Cardiac septum (tissue), 1 donor: ENCODE measurements at places on chromosomes 1 and 21.

DNA sequence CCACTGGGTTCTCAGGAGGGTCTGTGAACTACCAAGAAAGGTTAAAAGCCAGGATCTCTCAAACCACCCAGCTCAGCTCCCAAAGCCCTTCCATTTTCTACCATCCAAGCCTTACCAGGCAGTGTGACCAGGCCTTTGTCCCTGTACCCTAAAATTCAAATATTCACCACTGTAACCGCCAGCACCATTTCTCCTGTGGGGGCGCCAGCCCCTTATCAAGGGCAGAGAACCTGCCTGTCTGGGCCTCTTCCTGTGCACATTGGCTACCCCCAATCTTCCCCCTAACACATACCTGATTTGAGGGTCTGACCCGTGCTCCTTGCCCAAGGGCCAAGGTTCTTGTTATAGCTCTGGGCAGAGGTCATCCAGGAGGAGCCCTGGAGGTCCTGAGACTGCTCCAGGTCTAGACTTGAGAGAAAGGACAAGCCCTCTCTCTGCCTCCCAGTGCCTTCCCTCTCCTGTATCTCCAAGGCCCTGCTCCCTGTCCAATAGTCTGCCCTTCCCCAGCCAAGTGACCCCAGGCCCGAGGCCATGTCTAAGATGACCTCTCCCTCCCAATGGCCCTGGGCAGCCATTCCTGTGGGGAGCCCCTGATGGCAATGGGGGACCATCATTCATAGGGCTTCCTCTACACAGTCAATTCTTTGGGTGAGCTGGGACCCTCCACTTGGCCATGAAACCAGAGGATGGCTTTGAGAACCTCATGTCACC lies 78.5 kb downstream of the FHAD1 start:
- DNase-seq, result no peak

GRCh38 chr1:27153927-27154358 lies 982 bp downstream of the SLC9A1 start:
- no peak for DNase-seq

DNA sequence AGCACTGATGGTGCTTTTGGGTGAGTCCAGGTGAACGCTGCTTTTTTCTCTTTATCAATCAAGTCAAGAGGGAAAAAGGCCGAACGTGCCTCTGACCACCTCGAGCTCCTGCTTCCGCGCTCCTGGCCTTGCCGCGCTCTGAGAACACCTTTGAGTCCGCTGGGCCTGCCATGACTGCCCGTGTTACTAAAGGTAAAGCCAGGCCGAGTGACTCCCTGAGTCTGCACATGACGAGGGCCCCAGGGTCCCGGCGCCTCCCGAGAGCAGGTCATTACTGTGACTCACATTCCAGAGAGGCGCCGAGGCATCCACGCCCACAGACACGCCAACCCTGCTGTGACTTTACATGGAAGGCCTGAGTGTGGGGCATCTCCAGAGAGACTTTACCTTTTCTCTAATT lies 11.1 kb downstream of the POFUT2 start:
- peak; percentile 54 for DNase-seq

DNA sequence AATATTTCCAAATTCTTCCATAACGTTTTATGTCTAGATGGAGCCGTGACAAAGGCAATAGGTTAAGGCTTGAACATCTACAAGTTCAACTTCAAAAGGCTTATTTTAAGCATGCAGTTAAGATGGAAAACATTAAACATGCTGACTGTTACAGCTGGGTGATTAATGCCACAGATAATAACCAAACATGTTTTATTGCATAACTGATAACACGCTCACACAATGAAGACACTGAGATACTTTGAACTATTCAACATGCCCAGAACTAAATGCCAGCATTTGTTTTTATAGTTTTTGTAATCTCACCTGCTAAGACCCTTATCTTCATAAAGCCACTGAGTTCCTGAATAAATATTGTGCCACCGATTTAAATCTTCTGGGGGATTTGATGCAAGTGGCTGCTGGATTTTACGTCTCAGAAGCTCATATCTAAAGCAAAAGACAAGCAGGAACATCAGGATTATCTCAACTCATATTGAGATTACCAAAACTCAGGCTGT lies 310.4 kb downstream of the KCTD3 start:
- no peak for DNase-seq

DNA sequence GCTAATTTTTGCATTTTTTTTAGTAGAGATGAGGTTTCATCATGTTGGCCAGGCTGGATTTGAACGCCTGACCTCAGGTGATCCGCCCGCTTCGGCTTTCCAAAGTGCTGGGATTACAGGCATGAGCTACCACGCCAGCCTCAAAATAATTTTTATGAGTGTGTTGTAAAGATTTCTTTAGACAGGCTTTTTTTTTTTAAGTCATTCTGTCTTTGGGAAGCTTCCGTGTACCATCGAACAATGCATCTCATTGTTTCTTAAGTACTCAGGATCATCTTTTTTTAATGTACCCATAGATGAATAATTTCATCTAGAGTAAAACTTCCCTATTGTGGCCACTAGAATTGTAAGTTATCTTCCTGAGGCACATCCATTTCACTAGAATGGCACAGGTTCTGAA lies 19.6 kb upstream of the SDC3 start:
- no peak for DNase-seq

- DNase-seq, result no peak
Measured at GRCh38 chr1:214022810-214023425, 35.1 kb downstream of the PROX1 start.
